Pulmonary artery endothelial cell (primary cell): ENCODE measurements at places on chromosomes 7 and 10.

- no peak for DNase-seq
Measured at GRCh38 chr10:119120413-119120867, 16.5 kb downstream of the DENND10 start.

DNA sequence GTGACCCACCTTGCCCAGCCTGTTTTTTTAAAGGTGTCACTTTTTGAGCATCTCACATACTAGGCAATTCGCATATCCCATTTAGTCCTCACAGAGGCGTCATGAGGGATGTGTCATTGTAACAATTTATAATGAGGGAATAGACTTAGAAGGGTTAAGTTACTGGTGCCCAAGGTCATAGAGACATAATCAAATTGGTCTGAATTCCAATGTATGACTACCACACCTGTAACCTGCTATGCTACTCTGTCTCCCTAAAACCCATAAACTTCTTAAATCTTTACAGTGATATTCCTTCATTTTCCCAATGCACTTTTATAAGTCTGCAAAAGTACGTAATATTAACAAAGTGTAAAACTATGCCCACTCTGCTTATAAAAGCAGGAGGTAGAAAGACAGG lies 7.1 kb downstream of the ZMYND11 start:
- no peak for DNase-seq

DNA sequence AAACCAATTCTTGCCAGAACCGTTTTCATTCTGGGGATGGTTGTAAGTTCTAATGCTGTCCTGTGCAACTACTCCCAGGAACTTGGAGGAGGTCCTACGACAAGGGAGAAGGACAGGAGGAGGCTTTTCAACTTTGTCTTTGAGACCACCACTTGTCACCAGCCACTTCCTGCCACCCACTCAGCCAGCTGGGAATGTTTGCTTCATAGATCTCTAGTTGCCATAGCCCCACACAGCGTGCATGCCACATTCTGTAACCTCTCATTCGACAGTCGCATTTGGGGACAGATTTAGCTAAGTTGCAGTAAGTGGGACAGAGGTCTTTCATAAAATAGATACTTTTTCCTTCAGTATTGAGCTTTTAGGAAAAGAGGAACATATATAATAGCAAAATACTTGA lies 78.0 kb downstream of the TAF3 start:
- no peak for DNase-seq

DNA sequence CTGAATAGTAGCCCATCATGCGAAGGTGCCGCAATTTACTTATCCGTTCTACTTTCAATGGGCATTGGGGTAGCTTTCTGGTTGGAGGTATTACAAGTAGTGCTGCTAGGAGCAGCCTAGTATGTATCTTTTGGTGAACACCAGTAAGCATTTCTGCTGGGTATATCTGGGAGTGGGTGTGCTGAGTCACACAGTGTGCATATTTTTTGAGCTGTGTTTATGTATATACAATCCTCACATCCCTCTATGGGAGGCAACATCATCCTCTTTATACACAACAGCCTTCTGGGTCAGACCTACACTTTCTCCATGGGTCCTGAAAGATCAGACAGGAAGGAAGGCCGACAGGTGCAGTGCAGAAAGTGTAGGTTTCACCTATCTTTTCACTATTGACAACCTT lies 36.3 kb downstream of the PYROXD2 start:
- no peak for DNase-seq

DNA sequence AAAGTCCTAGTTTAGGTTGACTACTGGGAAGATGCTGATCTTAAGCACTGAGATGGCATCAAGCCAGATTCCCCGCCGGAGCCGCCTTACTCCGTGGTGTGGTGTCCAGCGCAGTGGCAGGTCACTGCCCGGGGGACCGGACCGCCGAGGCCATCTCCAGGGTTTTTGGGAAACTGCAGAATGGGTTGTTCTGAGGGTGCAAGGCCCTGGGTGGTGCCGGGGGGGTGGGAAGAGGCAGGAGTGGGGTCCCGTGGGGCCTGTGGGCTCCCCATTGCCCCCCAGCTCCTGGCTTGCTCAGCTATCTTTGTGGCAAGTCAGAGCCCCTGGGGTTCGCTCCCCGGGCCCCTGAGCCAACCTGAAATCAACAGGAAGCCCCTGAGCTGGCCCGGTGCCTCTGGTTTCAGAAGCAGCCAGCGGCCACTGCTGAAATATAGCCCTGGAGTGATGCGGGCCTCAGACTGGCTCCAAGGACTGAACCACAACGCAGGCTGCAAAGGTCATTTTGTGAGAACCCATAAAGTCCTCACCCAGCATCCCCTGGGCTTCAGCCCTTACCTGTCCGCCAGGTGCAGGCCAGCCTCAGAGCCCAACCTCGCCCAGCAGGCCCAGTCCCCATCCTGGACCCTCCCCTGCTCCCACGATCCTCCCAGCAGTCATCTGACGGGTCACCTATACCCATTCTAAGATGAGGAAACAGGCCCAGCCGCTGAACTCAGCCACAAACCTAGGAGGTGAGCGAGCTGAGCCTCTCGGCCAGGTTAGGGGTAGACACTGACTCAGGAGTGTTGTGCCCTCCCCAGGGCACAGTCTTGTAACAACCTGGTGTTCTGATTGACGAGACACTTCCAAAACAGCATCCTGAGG lies 102.7 kb downstream of the PDGFA start:
- no peak for DNase-seq
